Hematopoietic multipotent progenitor cell treated with erythropoietin and hydrocortisone succinate and interleukin-3 and kit ligand, for 15 days (in vitro differentiated cells): ENCODE measurements at places on chromosomes 3 and 15.

GRCh38 chr3:128855569-128855968, 23.9 kb upstream of the ACAD9 start:
- DNase-seq: no peak

DNA sequence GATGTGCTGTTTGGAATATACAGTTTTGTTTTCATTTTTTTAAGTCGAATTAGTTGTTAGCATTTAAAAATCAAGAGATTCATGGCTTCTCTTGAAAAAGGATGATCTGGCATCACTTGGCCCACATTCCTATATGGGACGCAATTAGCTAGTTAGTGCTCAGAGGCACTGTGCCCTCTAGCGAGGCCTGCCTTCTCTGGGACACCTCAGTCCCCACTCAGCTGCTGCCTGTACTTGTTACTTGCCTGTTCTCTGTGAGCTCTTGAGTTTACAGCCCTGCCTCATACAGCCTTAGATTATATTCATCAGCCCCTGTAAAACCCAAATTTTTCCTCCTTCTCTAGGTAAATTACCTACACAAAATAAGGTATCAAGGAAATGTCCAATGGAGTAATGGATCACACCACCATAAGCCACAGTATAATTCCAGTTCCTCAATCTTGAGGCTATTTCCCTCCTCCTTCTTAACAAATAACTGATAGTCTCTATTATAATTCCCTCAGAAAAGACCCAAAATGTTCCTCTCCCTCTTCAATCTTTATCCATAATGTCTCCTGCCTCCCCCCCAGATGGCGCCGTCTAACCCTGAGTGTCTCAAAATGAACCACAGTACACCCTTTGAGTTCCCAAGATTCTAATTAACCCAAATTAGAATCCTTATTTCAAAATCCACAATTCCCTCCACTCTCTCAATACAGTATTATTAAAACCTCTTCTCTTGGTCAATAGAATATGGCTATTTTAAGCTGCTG, 2.7 kb downstream of the ZMAT3 start:
- peak; percentile 34 for DNase-seq

GRCh38 chr15:67784856-67785430, 40.4 kb upstream of the SKOR1 start:
- DNase-seq: no peak

- no peak for DNase-seq
These were observed 10.0 kb upstream of the GRAMD1C start for GRCh38 chr3:113828600-113828999.

GRCh38 chr3:58051196-58051595, 43.0 kb downstream of the FLNB start:
- no peak for DNase-seq

DNA sequence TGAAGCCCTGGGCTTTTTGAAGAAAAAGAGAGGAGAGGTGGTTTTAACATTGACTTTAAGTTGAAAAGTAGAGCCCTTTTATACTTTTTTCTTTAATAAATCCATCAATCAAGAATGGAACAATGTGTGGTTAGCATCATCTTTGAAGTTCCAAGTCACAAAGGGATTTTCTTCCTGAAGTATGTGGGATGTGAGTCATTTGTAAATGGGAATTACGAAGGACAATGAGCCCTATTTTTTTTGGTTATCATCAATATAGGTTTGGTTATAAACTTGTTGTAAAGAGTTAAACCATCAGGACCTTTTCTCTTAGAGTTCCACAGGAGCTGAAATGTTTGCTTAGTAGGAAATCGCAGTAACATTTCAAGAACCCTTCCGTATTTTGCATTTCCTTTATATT, 38.3 kb downstream of the PIK3CA start:
- DNase-seq: no peak

DNA sequence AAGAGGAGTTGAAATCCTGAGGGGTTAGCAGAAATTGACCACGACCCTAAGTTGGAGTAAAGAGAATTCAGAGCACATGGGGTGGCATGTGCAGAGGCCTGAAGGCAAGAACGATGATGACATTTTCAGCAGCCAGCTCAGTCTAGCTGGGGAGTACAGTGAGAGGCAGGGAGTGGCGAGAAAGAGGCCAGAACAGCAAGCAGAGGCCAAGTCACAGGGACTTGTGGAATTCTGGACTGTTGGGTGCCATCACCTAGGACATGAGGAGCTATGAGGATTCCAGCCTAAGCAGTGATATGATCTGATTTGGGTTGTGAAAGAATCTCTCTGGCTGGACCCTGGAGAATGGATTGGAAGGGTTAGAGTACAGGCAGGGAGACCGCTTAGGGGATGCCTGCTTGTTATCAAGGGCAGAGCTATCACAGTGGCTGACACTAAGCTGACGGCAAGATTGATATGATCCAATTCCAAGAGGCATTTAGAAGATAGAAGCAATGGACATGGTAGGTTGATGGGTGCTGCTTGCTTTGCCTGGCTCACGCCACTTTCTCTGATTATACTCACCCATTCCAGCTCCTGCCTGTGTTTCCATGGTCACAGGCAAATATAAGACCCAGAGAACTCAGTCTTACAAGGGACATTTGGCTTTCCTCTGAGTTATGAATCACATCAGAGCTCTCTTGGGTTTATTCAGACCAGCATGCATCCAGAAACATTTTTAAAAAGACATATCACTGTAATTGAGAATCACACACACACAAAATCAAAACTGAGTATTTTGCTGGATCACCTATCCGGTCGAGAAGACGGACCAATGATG, 66.4 kb downstream of the LRTM1 start:
- DNase-seq: no peak

- DNase-seq: peak; percentile 81
These were observed at the start of gene NXPE3 for GRCh38 chr3:101779047-101779821. Gene NXPE3 (plus strand): TSS chr3:101779211. CDS start chr3:101785597, 6,386 bp downstream.

DNA sequence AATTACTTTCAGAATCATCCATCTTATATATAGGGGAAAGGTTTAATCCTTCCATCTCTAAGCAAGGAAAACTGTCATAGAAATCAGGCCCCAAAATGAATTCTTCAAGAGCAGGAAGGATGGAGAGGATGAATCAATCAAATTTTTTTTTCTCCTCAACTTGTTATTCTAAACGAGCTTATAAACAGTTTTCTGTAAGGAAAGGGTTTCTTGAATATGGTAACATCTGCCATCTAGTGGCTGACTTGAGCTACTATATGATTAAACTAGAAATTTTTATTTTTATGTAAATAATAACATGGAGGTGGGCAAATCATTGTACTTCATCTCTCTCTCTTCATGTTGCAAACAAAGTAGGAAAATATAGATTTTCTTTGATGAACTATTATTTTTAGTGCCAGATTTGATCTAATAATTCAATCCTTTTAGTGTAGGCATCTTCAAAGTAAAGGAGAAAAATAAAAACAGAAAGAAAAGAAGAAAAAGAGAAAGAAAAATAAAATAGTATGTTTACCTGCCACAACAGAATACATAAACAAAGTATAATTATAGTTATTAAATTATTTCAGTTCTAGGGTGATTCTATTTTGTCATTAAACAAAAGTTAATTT, 146.6 kb downstream of the SERPINI1 start:
- DNase-seq: peak; percentile 50

DNA sequence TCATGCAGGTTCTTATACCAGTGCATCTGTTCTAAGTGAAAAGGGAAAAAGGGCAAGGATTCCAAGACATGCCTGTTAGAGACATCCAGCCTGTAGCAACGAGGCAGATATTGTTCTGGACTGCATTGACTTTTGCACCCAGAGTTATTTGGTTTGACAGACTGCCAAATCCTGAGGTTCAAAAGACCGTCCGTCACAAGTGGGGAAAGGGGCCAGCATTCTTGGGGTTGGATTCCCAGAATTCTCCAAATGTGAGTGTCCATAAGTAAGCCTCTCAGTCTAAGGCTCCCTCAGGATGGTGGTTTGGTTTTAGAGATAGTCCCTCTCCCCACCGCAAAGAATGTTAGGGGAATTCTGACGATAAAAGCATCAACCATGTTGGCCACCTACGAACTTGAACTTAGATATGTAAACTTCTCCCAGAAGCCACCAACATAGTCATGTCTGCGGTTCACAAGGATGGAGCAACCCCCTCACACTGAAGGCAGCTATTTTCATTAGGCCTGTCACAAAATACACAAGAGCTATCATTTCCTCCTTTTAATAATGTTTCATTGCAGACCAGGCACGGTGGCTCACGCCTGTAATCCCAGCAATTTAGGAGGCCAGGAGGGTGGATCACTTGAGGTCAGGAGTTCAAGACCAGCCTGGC, 13.6 kb upstream of the LACTB start:
- no peak for DNase-seq

- peak; percentile 52 for DNase-seq
These were observed 228.2 kb downstream of the TCF12 start for GRCh38 chr15:57146506-57147201.

DNA sequence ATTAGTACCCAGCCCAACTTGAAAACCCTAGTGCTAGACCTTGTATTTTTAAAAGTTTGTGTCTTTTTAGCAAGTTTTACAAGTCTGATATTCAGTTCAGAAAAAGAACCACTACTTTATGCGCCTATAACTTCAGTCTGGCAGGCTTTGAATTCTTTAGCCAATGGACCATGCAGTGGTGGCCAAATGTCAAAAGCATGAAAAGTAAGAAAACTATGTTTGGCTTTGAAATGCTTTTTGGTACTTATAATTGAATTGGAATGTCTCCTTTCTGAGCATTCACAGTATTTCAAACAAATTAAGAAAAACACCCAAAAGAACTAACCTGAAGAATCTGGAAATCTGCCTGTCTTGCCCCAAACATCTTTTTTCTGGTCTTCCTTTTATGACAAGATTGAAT, 12.8 kb downstream of the WDR48 start:
- DNase-seq: no peak

- no peak for DNase-seq
These were observed 74.3 kb downstream of the FNDC3B start for GRCh38 chr3:172113710-172114109.

GRCh38 chr15:40747685-40748631, 7.1 kb downstream of the RMDN3 start:
- DNase-seq: peak; percentile 82
